NCI-H1694 treated with DMSO at 0.1 percent for 48 hours (cell line): ENCODE measurements at places on chromosomes 7 and 10.

DNA sequence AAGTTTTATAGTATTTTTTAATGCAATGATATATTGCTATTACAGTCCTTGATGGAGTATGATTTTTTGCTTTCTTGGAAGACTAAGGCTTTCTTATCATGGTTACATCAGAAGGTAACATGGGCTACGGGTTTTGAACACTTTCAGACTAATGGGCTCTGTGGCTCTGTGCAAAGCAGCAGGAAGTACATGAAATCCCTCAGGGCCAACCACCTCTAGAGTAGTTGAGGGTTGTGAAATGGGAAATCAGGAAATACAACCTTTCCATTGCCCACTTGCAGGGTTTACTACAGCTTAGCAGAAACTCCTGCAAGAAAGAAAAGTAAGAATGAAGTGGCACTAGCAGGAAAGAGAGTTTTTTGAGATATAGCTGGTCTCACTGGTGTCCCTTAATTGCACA is 853.5 kb downstream of the KCNMA1 start:
- no peak for DNase-seq

- no peak for DNase-seq
Observed at GRCh38 chr10:86376852-86377796, 10.5 kb upstream of the GRID1 start.

- DNase-seq = no peak
Observed at GRCh38 chr7:138097064-138097741, 20.9 kb downstream of the AKR1D1 start.

DNA sequence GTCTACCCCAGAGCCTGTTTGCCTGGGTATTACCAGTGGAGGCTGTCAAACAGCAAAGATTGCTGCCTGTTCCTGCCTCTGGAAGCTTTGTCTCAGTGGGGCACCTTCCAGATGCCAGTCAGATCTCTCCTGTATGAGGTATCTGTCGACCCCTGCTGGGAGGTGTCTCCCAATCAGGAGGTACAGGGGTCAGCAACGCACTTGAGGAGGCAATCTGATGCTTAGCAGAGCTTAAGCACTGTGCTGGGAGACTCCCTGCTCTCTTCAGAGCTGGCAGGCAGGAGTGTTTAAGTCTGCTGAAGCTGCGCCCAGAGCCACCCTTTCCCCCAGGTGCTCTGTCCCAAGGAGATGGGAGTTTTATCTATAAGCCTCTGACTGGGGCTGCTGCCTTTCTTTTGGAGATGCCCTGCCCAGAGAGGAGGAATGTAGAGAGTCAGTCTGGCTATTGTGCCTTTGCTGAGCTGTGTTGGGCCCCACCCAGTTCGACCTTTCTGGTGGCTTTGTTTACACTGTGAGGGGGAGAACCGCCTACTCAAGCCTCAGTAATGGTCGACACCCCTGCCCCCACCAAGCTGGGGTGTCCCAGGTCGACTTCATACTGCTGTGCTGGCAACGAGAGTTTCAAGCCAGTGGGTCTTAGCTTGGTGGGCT is 62.2 kb downstream of the PPP1R9A start:
- no peak for DNase-seq

- no peak for DNase-seq
Observed at GRCh38 chr7:19869979-19870378, 96.6 kb upstream of the TMEM196 start.

DNA sequence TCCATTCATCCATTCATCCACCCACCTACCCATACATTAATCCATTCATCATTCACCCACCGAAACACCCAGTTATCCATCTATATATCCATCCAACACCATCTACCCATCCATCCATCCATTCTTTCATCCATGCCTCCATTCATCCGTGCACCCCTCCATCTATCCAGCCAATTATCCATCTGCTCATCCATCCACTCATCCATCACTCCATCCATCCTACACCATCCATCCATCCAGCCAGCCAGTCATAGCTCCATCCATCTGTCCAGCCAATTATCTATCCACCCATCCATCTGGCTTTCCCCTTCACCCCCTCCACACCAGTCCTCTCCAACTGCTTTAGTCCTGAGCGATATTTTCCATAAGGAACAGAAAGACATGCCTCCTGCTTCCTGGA is 7.5 kb upstream of the CXCL12 start:
- DNase-seq = no peak

DNA sequence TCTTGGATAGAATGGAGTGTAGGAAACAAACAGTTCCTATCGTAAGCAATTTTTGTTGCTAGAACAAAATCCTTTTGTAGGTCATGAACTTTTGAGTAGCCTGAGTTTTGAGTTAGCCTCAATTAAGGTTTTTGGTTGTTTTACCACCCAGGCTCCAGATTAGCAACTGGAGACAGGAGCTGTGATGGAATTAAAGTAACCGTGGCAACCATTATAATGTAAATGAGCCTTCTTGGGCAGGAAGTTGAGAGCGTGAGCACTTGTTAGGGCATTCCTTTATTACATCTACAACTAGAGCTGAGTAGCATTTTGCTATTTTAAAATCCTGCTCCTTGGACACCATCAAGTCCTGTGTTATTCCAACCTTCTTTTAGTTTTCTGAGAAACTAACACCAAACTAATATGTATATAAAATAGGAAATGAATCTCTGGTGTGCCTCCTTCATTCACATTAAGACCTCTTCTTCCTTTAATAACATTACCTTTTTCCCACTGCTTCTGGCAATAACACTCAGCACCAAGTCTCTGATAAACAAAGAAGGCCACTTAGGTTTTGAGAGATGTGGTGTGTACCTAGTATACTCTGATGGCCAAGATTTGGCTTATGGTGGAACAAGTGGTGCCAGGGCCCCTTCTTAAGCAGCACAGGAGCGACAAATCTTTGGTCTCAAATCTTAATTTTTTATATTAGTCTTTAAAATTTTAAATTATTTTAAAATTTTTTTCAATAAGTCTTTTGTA is 34.0 kb downstream of the AHCYL2 start:
- no peak for DNase-seq

- no peak for DNase-seq
Observed at GRCh38 chr7:159328096-159328495, 183.4 kb upstream of the VIPR2 start.

GRCh38 chr10:31707093-31708039 is 221.3 kb downstream of the ARHGAP12 start:
- DNase-seq = peak; percentile 14

- DNase-seq = no peak
Observed at GRCh38 chr10:86553639-86554038, 32.0 kb upstream of the WAPL start.

GRCh38 chr7:72403458-72404076 is 8.6 kb downstream of the CALN1 start:
- no peak for DNase-seq

- DNase-seq = no peak
Observed at GRCh38 chr7:116041615-116042014, 11.1 kb upstream of the TFEC start.
